ENCODE measurements at places on chromosomes 1 and 21.

GRCh38 chr1:66506991-66507390 is 27.0 kb upstream of the SGIP1 start:
- DNase-seq: no peak

- DNase-seq: no peak
Observed at GRCh38 chr1:2229037-2229864, 1.1 kb downstream of the SKI start.

DNA sequence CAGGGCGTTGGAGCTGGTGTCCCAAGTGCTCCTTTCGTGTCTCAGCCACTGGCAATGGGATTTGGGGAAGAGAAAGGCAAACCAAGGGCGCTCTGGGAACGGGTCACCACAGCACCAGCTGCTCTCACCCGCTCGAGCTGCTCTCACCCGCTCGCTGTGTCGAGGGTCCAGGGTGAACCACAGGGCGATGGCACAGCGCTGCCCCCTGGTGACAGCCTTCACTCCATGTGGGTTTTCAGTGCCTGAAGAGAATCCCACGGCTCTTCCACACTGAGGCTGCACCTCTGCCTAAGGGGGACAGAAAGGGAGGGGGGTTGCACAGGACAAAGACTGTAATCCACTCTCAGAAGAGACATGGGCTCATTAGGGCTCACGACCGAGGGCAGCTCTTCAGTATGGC is 7.1 kb upstream of the CLDN19 start:
- DNase-seq: no peak

GRCh38 chr1:12342401-12343003 is 112.7 kb downstream of the VPS13D start:
- no peak for DNase-seq

- no peak for DNase-seq
Observed at GRCh38 chr1:183414365-183414764, 3.8 kb downstream of the NMNAT2 start.

DNA sequence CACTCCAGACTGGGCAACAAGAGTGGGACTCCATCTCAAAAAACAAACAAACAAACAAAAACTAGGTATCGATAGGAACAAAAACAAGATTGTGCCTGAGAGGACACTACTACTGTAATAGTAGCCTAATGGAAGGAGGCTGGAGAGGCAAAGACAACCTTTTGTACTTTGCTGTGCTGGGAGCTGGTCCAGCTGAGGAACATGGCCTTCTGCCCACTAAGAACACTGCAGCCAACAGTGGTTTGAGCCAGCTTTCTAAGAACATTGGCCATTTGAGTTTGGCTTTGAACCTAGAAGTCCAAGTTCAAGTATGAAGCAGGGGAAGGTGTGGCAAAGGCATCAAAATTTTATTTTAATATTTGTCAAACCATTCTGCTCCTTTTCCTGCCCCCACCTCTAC is 22.7 kb upstream of the RGS8 start:
- DNase-seq: no peak

GRCh38 chr1:214370615-214371014 is 89.7 kb downstream of the SMYD2 start:
- DNase-seq: no peak

DNA sequence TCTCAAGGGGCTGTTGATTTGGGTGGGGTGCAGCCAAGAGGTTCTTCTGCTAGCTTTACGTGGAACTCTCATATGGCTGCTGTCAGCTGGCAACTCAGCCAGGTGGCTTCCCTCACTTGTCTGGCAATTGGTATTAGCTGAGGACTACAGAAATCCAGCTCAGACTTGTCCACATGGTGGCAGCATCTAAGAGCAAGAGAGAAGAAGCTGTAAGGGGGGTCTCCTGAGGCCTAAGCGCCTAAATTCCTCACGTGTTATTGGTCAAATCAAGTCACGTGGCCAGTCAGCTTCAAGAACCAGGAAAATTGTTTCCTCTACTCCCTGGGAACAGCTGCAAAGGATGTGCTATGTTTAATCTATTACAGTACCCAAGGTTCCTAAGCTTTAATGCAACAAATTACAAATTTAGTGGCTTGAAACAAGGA is 4.2 kb upstream of the DYRK3 start:
- DNase-seq: no peak

DNA sequence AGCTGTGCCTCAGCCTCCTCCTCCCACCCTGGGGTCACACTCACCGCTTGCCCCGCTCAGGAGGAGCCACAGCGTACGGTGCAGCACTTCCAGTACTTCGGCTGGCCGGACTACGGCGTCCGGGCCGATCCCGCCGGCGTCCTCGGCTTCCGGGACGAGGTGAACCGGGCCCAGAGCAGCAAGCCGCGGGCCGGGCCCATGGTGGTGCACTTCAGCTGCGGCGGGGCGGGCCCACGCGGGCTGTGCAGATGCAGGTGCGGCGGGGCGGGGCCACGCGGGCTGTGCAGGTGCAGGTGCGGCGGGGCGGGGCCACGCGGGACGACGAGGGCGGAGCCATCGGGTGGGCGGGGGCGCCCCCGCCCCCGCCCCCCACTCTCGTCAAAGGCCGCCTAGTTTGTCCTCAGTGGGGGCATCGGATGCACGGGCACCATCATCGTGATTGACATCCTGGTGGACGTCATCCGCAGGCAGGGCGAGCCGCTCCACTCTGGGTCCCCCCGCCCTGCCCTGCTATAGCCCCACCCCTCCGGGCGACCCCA is 5.5 kb downstream of the RNF223 start:
- DNase-seq: no peak

DNA sequence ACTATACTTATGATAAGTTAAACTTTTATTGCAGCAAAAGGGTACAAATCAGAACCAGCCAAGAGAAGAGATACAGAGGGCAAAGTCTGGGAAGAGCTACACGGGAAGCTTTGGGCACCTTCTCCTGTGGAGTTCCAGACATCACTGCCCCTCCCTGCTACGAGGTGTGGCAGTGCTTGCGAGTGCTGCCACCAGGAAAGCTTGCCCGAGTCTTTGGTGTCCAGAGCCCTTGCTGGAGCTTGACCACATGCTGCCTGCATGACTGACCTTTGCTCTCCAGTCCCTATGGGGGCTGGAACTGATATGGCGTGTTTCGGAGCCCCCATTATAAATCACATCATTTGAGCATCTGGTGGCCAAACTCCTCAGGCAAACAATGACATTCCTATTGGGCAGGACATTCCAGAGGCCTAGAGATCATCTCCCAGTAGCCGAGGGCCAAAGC is 23.4 kb downstream of the PLEKHO1 start:
- no peak for DNase-seq

DNA sequence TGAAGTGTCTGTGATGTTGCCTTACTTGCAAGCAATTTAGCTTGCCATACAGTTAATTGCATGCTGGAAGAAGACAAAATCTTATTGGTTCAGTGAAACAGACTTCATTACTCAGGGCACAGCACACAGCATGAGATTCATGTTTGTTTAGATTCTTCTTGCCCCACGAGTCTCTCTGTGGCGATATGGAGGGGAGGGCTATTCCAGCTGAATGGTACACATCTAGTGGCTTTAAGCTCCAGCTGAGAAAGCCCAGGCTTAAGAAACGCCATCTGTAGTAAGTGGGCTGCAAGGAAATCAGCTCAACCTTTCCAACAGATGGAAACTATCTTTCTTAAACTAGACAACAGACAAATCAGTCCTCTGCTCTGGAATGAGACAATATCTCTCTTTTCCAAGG is 1022.0 kb downstream of the NCAM2 start:
- no peak for DNase-seq

DNA sequence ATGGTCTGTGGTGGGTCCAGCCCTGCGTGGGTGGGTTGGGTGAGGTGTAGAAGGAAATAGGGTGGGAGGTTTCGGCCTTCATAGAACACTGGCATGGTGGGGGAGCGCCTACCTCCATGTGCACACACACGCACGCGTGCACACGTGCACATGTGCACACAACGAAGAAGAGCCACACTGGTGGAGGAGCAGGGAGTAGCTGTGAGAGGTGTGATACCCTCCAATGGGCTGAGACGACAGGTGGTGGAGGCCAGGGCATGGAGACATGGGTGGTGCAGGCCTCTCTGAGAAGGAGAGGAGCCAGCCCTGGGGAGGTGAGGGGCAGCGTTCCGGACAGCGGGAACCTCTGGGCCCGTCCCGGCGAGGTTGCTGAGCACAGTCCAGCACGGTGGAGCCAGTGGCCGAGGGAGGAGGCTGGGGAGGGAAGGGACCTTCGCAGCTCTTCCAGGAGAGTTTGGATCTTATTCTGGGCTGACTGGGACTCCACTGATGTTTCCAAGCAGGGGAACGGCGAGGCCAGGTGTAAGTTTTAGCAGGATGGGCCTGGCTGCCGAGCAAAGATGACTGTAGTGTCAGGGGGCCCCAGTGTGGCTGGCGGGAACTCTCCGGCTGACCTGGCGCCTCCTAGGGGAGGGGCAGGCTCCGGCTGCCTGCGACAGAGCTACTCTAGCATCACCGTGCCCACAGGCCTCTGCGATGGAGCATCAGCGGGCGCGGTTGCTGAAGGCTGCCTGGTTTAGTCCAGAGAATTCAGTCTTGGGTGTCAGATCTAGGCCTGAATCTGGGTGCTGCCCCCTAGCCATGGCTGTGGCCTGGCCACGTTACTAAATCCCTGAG is 107.2 kb downstream of the ARHGEF10L start:
- DNase-seq: no peak

DNA sequence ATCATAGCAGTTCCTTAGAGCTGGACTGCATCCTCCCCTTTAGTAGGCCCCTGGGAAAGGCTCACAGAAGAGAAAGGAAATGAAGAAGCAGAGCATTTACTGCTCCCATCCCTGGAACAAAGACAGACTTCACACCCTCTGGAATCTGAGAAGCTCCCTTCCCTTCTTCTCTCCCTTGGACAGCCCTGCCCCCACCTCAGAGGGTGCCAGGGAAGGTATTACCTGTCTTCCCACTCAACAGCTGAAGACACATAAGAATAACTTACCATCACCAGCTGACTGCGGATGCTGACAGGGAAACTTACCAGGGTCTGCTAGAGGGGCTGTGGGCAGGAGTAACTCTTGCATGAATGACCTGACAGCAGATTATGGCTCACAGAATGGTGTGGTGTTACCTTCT is 14.1 kb upstream of the FAAH start:
- no peak for DNase-seq

GRCh38 chr1:107450899-107451664 is 310.2 kb downstream of the NTNG1 start:
- no peak for DNase-seq

DNA sequence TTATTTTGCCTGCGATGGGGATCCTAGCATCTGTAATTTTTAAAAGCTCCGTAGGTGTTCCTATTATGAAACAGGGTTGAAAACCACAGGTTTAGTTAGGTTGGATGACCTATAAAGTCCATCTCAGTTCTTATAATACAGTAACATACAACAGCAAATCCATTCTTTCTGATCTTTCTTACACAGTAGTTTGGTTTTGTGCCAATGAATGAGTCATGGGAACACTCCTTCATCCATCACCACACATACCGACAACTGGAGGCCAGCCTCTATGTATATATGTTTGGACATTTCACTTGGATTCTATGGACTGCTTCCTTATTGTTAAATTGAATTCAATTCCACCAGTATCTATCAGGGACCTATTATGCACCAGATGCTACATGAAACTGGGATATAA is 118.4 kb upstream of the L1TD1 start:
- DNase-seq: no peak

GRCh38 chr1:113941245-113941559 is 12.1 kb downstream of the HIPK1 start:
- DNase-seq: no peak

- no peak for DNase-seq
Observed at GRCh38 chr1:226365831-226366231, 42.1 kb downstream of the PARP1 start.

DNA sequence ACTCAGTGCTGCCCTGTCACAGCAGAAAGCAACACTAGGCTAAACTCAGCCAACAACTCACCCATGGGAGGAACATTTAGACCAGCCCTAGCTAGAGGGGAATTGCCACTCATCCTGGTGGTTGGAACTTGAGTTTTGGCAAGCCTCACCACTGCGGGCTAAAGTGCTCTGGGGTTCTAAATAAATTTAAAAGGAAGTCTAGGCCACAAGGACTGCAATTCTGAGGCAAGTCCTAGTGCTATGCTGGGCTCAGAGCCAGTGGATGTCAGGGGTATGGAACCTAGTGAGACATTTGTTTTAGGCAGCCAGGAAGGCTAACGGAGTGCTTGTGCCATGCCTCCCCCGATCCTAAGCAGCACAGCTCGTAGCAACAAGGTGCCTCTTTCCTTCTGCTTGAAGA is 78.0 kb downstream of the RGS13 start:
- no peak for DNase-seq

DNA sequence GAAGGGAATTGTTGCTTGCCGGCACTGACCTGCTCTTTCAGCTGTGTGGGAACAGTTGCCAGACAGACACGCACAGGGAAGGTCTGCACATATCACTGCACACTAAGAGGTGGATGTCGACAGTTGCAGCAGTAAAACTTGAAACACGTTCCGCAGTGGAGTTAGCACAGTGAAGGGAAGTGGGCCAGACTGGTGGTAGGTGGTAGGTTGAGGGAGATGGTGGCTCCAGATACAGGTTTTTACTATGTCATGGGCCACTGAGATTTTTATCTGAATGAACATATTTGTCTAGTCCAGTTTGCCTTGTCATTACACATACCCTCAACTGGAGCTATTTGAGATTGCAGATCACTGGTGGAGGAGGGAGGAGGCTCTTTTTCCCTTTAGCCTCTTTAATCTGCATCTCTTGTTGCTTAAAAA is 13.5 kb downstream of the MRPS6 start:
- no peak for DNase-seq

- DNase-seq: no peak
Observed at GRCh38 chr1:169130683-169131082, 24.2 kb downstream of the ATP1B1 start.

DNA sequence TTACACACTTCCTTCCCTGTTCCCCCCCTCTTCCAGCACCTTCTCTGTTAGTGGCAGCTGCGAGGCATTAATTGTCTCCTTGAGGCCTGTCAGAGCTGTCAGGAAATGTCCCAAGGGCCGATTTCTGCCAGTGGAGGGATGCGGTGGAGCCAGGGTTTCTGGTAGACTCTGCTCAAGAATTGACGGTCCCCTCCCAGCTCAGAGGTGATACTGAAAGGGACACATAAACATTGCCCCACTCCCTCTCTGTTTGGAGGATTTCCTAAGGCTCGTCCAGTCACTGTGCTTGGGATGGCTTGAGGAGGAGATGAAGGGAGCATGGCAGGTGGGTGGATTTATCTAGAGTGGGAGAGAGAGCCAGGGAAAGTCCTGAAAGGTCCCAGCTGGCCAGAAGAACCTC is 61.4 kb upstream of the CD34 start:
- no peak for DNase-seq

- no peak for DNase-seq
Observed at GRCh38 chr1:7850786-7851185, 2.1 kb downstream of the UTS2 start.

GRCh38 chr21:35477622-35478021 is 428.5 kb upstream of the RUNX1 start:
- no peak for DNase-seq
